ENCODE measurements at places on chromosomes 7 and 10.

GRCh38 chr10:27531336-27531847 lies 27.3 kb downstream of the RAB18 start:
- DNase-seq, result no peak

- no peak for DNase-seq
Observed at GRCh38 chr10:102763037-102763607, 19.4 kb downstream of the WBP1L start.

DNA sequence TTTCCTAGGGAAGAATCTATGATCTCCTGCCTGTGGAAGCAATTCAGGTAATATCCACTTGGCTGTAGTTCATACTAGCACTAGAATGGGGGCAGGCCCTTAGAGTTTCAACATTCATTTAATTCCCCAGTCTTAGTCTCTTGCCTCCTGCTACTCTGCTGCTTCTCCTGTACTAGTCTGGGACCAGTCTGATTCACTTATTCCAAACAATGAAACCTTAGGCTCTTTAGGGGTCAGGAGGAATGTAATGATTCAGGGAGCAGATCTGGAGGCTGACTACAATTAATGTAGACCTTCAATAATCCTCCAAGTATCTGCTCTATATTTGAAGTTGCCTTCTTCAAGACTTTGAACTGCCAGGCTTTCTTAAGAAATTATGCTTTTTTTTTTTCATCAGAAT lies 101.8 kb downstream of the GNAT3 start:
- no peak for DNase-seq

DNA sequence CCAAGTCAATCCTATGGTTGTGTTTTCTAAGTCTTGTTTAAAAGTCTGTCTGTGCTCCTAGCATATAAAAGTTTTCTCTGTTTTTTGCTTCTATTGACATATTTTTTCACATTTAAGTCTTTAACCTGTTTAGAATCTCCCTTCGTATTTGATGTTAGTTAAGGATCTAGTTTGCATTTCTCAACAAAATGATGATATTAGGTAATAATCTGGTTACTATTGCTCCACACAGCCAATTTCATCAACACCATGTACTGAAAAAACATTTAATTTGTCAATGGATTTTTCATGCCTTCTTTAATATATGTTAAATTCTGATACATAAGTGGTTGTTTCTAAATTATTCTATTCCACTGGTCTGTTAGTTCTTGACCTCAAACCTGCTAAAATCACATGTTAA lies 17.5 kb upstream of the TSGA13 start:
- no peak for DNase-seq

- DNase-seq, result no peak
Observed at GRCh38 chr10:70093335-70093944, 39.2 kb downstream of the AIFM2 start.

DNA sequence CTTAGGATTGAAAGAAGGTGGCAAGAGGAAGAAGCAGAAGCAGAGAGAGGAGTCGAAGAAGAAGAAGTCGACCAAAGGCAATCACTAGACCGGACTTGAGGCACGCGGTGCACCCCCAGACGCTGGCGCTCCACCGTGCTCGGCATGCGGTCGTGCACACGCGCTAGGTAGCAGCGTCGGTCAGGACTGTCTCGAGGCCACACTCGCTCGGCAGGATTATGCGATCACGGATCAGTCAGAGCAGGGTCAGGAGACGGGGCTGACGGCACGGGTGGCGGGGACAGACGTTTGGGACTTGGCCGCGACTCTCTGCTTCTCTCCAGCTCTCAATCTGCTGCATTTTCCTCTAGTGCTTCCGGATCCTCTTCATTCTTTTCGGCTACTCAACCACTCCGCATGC lies 79.2 kb downstream of the DNAJB6 start:
- no peak for DNase-seq

DNA sequence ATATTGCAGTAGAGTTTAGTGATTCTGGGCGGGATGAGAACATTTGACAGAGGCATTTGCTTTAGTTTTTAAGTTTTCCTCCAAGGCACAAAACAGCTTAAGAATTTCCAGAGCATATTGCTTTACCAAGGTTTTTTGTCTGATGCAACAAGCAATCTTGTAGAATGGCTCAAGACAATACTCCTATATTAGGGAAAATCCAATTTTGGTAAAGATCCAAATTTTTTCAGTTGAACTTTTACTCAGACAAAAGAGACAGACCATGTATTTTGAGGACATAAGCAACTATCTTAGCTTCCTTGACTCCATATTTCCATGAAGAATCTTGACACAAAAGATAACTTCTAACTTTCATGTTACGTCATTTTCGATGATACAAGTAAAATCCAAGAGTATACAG lies 92.3 kb upstream of the NANOS1 start:
- DNase-seq, result no peak

DNA sequence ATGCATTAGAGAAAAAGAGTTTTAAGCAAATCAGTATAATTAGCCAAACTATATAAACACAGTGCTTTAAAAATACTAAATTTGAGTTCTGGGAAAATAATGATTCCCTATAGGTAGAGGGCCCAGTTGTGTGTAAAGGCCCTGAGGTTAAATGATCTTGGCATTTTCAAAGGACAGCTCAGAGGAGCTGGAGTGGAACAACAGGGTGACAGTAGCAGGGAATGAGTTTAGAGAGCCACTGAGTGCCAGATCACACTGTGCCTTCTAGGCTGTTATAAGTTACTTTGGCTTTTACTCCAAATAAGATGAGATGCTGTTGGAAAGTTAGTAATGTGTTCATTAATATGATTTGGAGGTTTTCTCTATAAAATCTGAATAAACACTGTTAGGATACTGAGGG lies 34.6 kb downstream of the VWDE start:
- no peak for DNase-seq

DNA sequence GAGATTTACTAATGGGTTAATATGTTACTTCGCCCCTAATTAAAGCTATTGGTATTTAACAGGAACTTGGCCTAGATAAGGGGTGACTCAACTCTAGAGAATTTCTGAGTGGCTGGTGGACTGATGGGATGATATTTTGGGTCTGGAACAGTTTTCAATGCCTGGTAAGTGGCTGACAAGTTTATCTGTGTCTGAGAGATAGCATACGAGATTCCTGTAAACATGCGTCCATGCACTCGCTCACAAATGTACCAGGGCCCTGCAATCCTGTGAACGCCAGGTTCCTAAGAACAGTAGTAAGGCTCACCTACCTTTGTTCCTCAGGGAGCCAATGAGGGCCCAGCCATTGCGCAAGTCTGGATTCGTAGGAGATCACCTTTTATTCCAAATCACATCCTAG lies 683.8 kb upstream of the ANKRD30A start:
- no peak for DNase-seq

- no peak for DNase-seq
Observed at GRCh38 chr10:14240253-14241189, 90.2 kb downstream of the FRMD4A start.

GRCh38 chr7:191981-192649 lies at the start of gene FAM20C:
FAM20C (plus strand) TSS chr7:192571; CDS start chr7:193200, 629 bp downstream.
- DNase-seq, result no peak

- DNase-seq, result peak; percentile 59
Observed at GRCh38 chr7:139708541-139708940, 69.3 kb downstream of the HIPK2 start.

- no peak for DNase-seq
Observed at GRCh38 chr7:31648288-31648687, 38.7 kb upstream of the PPP1R17 start.

- DNase-seq, result no peak
Observed at GRCh38 chr7:150953061-150953997, 24.8 kb downstream of the KCNH2 start.

GRCh38 chr7:142894985-142895593 lies 9.5 kb upstream of the TRPV6 start:
- DNase-seq, result no peak

Measured in stimulated activated naive B cell treated with anti-CD40 and anti-IgM and Interleukin-4, amounts not matched to agents 10 μg/mL and 1 μg/mL and 100 μg/mL, for 72 hours (primary cell).